CD4-positive, alpha-beta T cell treated with Interleukin-6 for 4 hours (primary cell): ENCODE measurements at places on chromosomes 2 and 18.

- no peak for DNase-seq
Observed at GRCh38 chr18:76679259-76679658, 143.1 kb upstream of the ZNF236 start.

GRCh38 chr2:71777946-71778345 lies 324.6 kb downstream of the DYSF start:
- no peak for DNase-seq

GRCh38 chr2:71780162-71780561 lies 326.8 kb downstream of the DYSF start:
- no peak for DNase-seq

DNA sequence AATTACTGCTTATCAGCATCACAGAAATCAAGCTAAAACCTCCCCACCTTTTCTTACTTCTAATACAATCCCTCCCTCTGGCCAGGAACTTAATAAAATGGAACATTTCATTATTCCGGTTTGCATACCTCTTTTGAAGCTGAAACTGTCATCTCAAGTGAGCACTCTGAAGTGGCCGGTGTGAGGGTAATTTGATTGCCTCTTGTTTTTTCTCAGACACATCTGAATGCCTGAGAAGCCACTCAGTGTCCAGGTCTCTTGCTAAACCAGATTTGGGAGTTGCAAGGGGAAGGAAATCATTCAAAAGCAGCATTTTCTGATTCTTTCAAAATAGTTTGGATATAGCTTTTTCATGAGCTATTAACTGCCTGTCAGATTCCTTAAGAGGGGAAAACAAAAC lies 190.3 kb downstream of the C1D start:
- DNase-seq: no peak

- no peak for DNase-seq
Observed at GRCh38 chr18:50879302-50880118, 592 bp downstream of the ME2 start.

DNA sequence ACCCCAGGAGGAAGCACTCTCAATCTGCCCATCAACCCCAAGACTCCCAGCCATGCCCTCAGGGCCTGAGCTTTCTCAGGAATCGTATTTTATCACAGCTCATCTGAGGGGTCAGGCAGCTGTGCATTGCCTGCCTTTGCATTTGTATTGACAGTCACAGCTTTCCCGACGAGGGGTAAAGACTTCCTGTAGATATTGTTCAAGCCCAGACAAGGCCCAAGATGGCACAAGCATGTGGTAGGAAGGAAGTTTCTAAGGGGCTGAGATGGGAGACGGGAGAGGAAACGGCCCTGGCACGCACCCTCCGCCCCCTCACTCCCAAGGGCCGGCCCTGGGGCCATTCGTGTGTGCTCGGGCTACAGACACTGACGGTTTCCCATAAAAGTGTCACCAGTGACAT lies 34.2 kb upstream of the PRLH start:
- DNase-seq: no peak

- DNase-seq: no peak
Observed at GRCh38 chr2:238710787-238711186, 137.1 kb upstream of the TWIST2 start.
